ENCODE measurements at places on chromosomes 16 and 17. TPM values are rescaled to one million over a fixed set of nuclear protein-coding genes. Genes with fewer than 3 reads are reported as not detected.

DNA sequence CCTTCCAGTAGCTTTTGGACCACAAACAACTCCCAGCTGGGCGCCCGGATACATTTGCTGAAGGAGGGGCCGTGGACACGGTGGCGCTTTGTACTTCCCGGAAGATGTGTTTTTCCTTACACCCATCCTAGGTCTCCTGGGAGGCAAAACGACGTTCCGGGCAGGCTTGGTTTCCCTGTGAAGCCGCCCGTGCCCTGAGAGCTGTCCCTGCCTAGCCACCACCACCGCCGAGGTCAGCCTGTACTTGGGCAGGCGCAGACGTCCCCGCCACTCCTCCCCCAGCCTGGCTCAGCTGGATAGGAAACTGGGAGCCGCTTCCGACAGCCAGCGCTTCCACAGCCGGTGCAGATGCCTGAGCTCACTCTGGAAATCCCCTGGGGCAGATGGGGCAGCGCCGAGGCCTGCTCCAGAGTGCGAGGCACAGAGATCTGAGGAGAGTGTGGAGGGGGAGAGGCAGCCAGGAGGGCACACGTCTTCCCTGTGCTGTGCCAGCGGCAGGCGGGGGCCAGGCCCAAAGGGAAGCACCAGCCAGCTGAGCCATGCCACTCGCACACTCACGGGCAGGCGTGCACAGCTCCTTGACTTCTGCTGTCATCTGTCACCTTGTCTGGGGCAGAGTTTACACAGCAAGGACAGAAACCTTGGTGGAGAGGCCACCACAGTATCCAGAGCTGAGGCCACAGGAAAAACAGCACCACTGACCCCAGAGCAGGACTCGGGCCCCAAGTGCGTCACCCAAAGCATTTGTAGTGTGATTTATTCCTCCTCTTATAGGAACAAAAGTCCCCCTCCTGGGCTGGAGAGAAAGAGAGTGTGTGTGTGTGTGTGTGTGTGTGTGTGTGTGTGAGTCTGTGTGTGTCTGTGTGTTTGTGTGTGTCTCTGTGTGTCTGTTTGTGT lies 3.0 kb downstream of the RHBDF2 start:
- H3K36me3 ChIP-seq = no peaks in the 10 kb centered on the region
- no peak overlapping the region for H3K4me3 ChIP-seq
- DNase-seq = peak; percentile 87

GRCh38 chr17:37182786-37183465 lies 192.9 kb upstream of the C17orf78 start:
- no peaks in the 10 kb centered on the region for H3K27me3 ChIP-seq
- no peak overlapping the region for H3K4me3 ChIP-seq
- no peaks in the 10 kb centered on the region for H3K4me1 ChIP-seq
- no peaks in the 10 kb centered on the region for H3K36me3 ChIP-seq

- H3K36me3 ChIP-seq = no peaks in the 10 kb centered on the region
- no peak overlapping the region for H3K4me3 ChIP-seq
- no peak overlapping the region for H3K27ac ChIP-seq
- no peaks in the 10 kb centered on the region for H3K27me3 ChIP-seq
- DNase-seq = no peak
- peaks cover 8% of the 10 kb centered on the region for H3K4me1 ChIP-seq
These were observed 89.2 kb downstream of the PITPNC1 start for GRCh38 chr17:67466251-67466796.

DNA sequence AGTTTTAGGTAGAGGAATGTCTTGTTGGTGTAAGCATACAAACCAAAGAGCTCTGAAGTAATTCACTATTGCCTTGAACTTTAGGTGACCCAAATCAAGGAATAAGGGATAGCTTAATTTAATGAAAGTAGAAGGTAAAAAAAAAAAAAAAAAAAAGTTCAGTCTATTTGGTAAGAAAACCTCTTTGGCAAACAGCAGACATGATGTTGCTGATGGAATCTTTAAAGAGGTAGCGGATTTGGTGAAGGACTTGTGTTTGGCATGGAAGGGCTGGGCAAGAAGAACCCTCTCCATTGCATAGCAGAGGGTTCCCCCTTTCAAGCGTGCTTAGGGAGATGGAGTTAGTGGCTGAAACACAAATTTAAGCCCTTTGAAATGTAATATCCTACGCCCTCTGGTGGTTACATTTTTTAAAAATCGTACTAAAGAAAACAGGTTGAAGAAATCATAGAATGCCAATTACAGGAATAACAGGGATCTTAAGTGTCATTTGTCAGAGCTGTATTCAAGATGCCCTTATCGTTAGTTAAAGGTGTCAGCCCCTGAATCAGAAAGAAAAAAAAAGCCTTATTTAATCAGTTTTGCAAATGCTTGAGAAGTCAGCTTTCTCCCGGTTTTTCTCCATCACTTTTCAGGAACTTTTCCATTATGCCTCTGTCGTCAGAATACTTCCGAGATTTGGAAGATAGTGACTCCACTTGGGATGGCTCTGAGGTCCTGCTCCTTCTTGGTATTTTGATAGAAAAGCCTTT lies 383.1 kb downstream of the KCNJ2 start:
- H3K27ac ChIP-seq = no peak overlapping the region
- no peak overlapping the region for H3K4me3 ChIP-seq
- H3K4me1 ChIP-seq = no peaks in the 10 kb centered on the region
- no peak for DNase-seq

GRCh38 chr17:4582101-4582501 lies 2.2 kb upstream of the SMTNL2 start:
- no peak overlapping the region for H3K4me3 ChIP-seq
- H3K4me1 ChIP-seq = peaks cover 11% of the 10 kb centered on the region
- DNase-seq = no peak
- H3K36me3 ChIP-seq = no peaks in the 10 kb centered on the region
- H3K27me3 ChIP-seq = no peaks in the 10 kb centered on the region

DNA sequence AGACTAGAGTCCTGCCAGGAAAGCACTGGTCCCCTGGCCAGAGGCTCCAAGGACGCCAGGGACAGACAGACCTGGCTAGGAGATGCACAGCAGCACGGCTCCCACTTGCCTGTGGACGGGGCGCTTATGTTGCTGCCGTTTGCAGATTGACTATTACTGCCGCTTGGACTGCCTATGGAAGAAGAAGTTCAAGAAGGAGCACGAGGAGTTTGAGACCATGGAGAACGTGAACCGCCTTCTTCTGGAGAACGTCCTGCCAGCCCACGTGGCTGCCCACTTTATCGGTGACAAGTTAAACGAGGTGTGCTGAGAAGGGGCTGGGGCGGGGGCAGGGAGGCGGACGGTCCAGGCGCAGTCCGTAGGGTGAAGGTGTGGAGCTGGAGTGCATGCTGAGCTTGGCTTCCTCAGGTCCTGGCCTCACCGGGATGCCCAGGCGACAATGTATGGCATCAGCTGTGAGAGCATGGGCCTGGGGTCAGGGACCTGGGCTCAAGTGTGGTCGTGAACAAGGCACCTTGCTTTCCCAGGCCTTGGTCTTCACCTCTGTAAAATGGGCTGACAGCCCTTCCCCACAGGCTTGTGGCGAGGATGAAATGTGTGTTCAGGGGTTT lies 45.6 kb downstream of the ADCY7 start:
- no peak overlapping the region for H3K4me3 ChIP-seq
- H3K4me1 ChIP-seq = peaks cover 38% of the 10 kb centered on the region
- H3K27ac ChIP-seq = no peak overlapping the region
- DNase-seq = peak; percentile 11
- no peaks in the 10 kb centered on the region for H3K27me3 ChIP-seq
- H3K36me3 ChIP-seq = no peaks in the 10 kb centered on the region

- no peaks in the 10 kb centered on the region for H3K4me1 ChIP-seq
- no peak overlapping the region for H3K4me3 ChIP-seq
- H3K27me3 ChIP-seq = no peaks in the 10 kb centered on the region
- no peak overlapping the region for H3K27ac ChIP-seq
- H3K36me3 ChIP-seq = no peaks in the 10 kb centered on the region
These were observed 793.3 kb upstream of the SOX9 start for GRCh38 chr17:71327376-71328059.

DNA sequence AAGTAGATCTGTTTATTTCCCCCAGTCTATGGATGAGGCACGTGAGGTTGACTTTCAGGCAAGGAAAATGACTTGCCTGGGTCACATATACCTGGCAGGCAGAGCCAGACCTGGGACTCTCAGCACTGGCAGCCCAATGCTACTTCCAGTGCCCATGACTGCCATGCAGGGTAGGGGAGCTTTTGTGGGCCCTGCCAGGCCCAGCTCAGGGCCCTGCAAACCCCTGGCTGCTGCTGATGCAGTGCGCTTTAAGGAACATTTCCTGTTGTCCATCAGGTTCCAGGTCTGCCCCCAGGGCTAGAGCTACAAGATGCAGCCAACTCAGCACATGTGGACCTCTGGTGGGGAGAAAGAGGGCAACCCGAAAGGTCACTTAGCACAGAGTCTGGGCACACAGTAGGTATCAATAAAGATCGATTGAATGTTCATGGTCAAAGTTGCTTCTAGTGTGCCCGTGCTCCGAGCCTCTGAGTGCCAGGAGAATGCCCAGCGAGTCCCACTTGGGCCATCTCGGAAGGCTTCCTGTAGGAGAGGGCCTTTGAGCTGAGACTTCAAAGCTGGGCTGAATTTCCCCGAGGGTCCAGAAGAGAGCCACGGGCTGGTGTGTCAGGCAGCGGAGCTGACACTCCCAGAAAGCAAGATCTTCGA lies 513 bp upstream of the TBX21 start:
- no peak for DNase-seq
- H3K27me3 ChIP-seq = no peaks in the 10 kb centered on the region
- H3K27ac ChIP-seq = no peak overlapping the region
- peaks cover 4% of the 10 kb centered on the region for H3K4me1 ChIP-seq
- H3K4me3 ChIP-seq = peak overlapping the region; percentile 56

DNA sequence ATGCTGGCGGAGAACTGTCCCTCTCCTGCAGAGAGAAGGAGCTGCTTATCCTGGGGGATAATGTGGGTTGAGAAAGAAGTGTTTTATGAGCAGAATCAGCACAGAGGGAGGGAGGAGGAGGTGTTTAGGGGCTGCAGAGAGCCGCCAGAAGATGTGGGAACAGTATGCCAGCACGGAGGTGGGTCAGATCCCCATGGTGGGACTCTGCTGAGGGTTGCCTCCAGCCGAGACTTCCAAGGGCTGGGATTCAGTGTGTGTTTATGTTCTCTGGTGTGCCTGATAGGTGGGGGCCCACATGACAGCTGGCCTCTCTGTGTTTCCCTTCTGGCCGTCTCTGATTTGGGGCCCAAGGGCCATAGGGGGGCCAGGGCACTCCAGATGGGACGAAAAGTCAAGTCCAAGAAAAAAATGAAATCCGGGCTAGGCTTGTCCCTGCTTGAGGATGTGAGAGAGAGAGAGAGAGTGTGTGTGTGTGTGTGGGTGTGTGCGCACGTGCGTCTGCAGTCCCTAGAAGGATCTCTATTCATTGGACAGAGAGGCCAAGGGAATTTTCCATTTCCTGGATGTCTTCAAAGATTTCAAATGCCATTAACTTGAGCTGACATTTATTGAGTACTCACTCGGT lies 21.6 kb downstream of the PRKCB start:
- H3K27me3 ChIP-seq = no peaks in the 10 kb centered on the region
- peak overlapping the region; percentile 27 for H3K27ac ChIP-seq
- H3K4me3 ChIP-seq = no peak overlapping the region
- peaks cover 34% of the 10 kb centered on the region for H3K4me1 ChIP-seq

DNA sequence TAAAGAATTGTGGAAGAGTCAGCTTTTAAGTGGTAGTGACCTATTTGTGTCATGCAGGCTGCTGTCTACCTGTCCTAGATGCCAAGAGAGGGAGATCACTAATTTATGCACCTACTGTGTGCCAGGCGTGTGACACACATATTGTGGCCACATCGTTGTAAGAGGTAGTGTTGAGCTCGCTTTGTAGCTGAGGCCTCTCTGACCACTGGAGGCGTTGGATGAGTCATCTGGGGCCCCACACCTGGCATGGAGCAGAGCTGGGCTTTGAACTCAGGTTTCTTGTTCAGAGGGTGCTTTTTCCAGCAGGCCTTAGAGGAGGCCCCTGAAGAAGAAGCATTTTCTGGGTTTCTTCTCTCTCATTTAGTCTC lies 52.3 kb upstream of the LGALS9 start:
- no peak overlapping the region for H3K4me3 ChIP-seq
- DNase-seq = no peak
- peaks cover 17% of the 10 kb centered on the region for H3K4me1 ChIP-seq

DNA sequence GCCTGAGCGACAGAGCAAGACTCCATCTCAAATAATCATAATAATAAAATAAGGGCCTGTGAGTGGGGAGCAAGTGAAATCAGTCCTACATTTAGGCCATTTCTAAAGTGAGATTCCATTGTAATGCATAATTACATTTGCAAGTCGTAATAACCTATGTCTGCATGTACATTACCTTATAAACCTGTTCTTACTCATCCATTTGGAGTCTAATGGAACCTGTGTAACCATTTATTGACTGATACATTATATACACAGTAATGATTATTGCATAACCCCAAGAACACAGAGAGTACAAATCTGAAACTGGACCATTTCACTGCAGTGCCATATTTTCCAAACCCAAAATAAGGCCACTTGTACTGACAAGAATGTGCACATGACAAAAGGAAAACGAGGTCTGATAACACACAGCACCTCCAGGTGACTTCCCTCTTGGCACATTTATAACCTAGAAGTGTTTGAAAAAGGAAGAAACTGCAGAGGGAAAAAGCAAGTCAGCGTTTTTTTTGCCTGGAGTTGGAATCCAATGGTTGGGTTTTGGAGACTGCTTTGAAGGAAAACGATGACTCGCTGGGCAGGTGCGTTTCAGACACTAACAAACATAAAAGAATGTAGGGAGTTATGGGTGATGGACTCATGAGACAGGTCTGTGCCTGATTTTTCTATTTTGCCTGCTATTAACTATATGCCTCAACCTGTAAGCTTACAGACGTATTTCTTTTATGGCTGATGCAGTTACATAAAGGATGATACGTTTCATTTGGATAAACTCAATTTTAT lies 63.6 kb upstream of the KIFC3 start:
- H3K27me3 ChIP-seq = no peaks in the 10 kb centered on the region
- no peak overlapping the region for H3K4me3 ChIP-seq
- peaks cover 3% of the 10 kb centered on the region for H3K4me1 ChIP-seq
- no peak overlapping the region for H3K27ac ChIP-seq
- no peaks in the 10 kb centered on the region for H3K36me3 ChIP-seq

DNA sequence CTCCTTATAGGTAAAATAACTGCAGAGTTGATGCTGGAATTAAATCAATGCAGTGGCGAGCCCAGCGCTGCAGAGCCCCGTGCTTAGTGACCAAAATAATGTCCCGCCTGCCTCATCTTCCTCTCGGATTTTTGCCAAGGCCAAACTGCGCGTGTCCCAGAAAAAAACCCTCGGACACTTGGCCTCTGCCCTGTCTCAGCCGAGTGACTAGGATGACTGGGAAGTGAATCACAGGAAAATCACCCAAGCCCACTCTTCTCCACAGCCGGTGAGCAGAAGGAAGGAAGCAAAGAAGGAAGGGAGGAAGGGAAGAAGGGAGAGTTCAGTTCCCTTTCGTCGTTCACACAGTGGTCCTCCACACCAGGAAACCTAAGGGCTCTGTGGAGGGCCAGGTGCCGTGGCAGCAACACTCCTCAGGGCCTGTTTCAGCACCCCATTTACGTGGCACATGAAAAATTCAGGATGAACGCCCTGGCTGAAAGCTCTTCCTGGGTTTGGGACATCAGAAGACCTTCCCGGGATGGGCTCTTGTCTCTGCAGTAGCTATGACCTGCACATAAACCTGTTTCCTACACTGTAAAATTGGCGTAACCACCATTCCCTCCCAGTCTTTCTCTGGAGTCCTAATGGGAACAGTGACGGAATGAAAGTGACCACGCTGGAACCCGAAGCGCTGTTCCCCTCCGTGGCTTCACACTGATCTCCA lies 25.4 kb upstream of the HOXB13 start:
- H3K27me3 ChIP-seq = no peaks in the 10 kb centered on the region
- no peak for DNase-seq
- H3K36me3 ChIP-seq = no peaks in the 10 kb centered on the region
- no peak overlapping the region for H3K27ac ChIP-seq
- peaks cover 14% of the 10 kb centered on the region for H3K4me1 ChIP-seq

The NSF gene
- 37.4 TPM for total RNA-seq

The SLC9A5 gene
- total RNA-seq = 15.7 TPM

The ABR gene
- 52.7 TPM for total RNA-seq

The PRR11 gene
- 6.9 TPM for total RNA-seq

The HSD11B2 gene
- total RNA-seq = 7.7 TPM
